ENCODE measurements at places on chromosomes 13 and 19. TPM values are rescaled to one million over a fixed set of nuclear protein-coding genes. Genes with fewer than 3 reads are reported as not detected.

The GRK1 gene
- total RNA-seq = not detected

The IZUMO4 gene
- total RNA-seq = 0.65 TPM

The DDA1 gene
- total RNA-seq = 20.9 TPM

The LYPD5 gene
- total RNA-seq = 0.17 TPM

The CYP4F8 gene
- total RNA-seq = not detected

The DZIP1 gene
- total RNA-seq = 4.0 TPM

The FBXO17 gene
- total RNA-seq = 17.9 TPM

The PSG2 gene
- not detected for total RNA-seq

The PDE4C gene
- 0.28 TPM for total RNA-seq

The EMC10 gene
- 77.3 TPM for total RNA-seq

The PBX4 gene
- 0.05 TPM for total RNA-seq

The ZNF528 gene
- total RNA-seq = 13.8 TPM

- DNase-seq = peak; percentile 58
Measured at GRCh38 chr13:98994896-98995295, 17.0 kb upstream of the DOCK9 start.

DNA sequence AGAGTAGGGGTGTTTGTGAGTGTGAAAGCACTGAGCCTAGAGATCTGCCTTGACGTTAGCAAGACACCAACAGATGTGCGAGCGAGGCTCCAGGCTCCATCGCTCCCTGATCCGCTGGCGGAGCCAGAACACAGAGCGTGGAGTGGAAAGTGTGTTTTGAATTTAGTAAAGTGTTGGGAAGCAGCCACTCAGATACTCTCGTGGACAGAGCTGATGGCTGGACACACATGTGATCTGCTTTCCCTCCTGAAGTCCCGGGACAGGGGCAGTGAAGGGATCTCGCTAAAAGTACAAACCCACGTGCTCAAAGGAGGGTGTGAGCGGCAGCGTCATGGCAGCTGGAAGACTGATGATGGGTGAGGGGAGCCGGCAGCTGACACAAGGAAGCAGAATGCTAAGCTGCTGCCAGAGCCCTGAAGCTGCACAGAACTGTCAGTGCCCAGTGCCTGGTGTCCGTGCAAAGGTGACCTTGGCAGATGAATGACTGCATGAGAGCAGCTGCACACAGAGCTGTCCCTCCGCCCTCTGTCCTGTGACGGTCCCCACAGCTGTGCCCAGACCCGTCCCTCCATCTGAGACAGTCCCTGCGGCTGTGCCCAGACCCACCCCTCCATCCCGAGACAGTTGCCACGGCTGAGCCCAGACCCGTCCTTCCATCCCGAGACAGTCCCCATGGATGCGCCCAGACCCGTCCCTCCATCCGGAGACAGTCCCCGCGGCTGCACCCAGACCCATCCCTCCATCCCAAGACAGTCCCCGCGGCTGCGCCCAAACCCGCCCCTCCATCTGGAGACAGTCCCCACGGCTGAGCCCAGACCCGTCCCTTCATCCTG is 29.6 kb upstream of the TMEM255B start:
- no peak for DNase-seq

- DNase-seq = peak; percentile 60
Measured at GRCh38 chr19:48154003-48154402, 16.1 kb downstream of the LIG1 start.

- DNase-seq = no peak
Measured at GRCh38 chr13:45683701-45684100, 18.4 kb upstream of the CBY2 start.

- no peak for DNase-seq
Measured at GRCh38 chr19:21581646-21582240, 76.3 kb downstream of the ZNF429 start.

DNA sequence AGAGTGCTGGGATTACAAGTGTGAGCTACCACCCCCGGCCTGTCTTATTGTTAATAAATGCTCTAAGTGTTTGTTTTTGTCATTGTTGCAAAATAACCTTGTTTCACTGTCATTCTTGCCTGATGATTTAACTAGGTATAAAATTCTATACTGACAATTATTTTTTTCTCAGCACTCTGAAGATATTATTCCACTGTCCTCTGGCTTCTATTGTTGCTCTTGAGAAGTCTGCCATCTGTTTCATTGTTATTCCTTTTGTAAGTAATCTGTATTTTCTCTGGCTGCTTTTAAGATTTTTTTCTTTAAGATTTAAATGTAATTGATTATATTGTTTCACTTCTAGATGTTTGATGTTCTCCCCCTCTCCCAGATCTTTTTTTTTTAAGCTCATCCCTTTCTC is 17.6 kb downstream of the ZNF420 start:
- DNase-seq = peak; percentile 2

GRCh38 chr13:81171065-81171647 is 830.2 kb upstream of the SPRY2 start:
- DNase-seq = peak; percentile 39

- DNase-seq = peak; percentile 95
Measured at GRCh38 chr13:114119196-114119595, 13.2 kb downstream of the RASA3 start.

DNA sequence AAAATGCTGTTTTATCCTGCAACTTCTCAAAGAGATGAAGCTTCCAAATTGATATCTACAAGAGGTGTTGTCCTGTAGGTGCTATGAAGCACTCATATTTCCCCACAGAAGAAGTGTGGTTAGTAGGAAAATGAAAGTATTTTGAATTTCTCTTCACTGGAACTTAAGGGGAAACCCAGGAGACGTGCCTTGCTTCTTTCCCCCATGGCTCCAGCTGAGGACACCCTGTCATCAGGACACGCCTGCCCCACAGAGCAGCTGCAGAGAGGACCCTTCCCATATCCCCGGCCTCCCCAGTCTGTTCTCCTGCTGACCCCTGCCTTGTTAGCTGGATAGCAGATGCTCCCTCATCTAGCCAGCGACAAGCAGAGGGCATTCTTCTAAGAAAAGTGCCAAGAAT is 371.3 kb downstream of the COG6 start:
- no peak for DNase-seq

DNA sequence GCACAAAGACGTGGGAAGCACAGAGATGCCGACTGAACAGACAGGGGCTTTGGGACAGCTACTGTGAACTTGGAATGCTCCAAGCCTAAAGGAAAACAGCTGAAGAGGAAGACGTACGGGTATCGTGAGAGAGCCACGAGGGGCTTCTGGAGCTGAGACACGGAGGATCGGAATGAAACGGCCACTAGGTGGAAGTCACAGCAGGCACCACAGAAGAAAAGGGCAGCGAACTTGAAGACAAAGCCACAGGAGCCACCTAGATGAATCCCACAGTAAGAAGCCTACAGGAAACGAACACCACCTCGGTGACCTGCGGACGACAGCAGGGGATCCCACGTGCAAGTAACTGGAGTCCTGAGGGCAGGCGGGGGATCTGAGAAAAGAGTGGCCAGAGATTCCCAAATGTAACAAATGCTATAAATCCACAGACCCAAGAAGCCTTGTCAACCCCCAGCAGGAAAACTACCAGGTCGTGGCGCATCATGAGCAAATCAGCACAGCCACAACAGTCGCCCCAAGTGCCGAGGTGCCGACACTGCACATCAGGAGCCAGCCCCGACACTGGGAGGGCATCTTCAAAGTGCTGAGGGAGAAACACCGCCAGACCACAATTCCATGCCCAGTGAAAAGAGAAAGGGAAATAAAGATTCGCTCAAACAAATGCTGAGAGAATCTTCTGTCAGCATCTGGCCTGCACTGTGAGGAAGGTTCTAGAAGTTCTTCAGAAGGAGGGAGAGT is 39.3 kb upstream of the ISYNA1 start:
- peak; percentile 36 for DNase-seq

- DNase-seq = no peak
Measured at GRCh38 chr13:110519046-110519445, 42.5 kb downstream of the RAB20 start.

DNA sequence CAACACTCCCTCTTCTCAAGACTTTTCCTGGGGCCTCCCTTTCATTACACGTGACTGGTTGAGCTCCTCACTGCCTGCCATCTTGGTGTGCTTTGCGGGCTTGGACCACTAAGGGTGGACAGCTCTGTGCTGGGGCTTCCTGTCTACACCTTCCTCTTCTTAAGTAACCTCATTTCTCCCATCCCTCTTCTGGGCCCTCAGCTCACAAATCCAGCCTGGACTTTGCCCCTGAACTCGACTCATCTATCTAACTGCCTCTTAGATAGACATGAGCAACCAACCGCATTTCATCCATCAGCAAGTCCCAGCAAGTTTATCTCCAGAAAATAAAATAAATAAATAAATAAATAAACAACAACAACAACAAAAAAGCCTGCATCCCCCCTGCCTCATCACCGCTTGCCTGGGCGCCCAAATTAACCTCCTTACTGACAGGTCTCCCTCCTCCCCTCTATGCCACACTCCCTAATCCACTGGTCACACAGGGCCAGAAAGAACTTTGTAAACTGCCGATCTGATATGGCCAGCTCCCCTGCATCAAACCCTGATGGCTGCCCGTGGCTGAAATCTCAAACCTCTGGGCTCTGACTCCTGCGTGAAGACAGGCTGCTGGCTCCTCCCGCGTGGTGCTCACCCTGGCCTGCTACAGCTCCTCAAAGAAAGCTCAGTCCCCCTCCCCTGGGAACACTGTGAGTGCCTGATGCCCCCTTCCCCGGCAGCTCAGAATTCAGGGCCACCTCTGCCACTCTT is 7.8 kb downstream of the ISOC2 start:
- no peak for DNase-seq

Measured in dermis blood vessel endothelial cell (primary cell).